NCI-H524 (cell line): ENCODE measurements at places on chromosomes 2 and 18.

- no peak for DNase-seq
These were observed 929.7 kb downstream of the LRP1B start for GRCh38 chr2:141201016-141201565.

GRCh38 chr2:226798422-226799210 is 1.0 kb downstream of the IRS1 start:
- peak; percentile 92 for DNase-seq

- DNase-seq = no peak
These were observed 402.8 kb upstream of the UBE2E3 start for GRCh38 chr2:180577567-180577966.

- DNase-seq = no peak
These were observed 179.9 kb upstream of the SCN7A start for GRCh38 chr2:166673986-166674385.

- DNase-seq = no peak
These were observed 22.9 kb upstream of the GNAL start for GRCh38 chr18:11666176-11666575.

DNA sequence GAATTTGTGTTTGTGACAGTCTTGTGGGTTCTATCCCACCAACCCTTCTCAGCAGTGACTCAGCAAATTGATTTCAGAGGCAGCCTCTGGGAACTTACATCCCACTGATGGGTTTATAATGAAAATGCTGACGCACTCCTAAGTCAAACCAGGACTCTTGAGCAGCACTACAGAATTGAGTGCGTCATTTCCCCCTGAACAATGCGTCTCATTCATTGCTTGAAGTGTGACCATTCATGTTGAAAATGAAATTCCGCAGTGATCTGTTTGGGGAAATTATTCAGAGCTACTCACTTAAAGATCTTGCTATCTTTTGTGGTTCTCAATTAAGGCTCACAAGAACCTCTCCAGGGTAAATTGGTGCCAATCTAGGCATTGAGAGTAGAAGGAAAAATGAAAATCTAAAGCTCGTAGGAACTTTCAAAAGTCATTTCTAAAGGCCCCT is 417.7 kb upstream of the SLC14A2 start:
- no peak for DNase-seq

DNA sequence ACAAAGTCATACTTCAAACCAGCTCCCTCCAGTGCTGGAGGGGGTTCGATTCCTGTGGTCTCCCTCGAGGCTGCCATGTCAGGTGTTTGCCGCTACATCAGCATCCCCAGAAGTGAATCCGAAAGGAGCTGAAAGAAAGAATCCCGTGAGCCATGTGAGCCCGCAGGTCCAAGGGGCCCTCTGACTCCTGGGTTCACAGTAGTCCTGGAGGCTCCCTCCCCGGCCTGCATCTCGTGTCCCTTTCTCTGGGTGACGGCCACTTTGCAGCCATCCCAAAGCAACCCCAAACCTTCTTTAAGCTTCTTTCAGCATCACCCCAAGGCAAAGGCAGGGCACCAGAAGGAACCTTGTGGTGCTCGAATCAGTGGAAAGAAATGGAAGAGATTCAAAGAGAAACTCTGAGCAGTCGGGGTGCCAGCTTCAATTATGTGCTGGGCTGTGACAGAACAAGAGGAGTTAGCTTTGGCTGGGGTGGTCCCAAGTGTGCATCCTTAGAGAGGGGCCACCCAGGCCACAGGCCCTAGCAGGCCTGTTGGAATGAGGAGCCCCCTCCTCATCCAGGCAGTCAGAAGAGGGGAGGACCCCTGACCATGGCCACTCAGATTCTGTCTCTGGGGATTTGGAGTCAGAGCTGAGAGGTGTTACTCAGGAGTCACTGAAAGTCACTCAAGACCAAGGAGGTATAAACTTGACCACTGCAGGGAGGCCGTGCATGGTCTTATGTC is 59.7 kb downstream of the CIB4 start:
- no peak for DNase-seq

DNA sequence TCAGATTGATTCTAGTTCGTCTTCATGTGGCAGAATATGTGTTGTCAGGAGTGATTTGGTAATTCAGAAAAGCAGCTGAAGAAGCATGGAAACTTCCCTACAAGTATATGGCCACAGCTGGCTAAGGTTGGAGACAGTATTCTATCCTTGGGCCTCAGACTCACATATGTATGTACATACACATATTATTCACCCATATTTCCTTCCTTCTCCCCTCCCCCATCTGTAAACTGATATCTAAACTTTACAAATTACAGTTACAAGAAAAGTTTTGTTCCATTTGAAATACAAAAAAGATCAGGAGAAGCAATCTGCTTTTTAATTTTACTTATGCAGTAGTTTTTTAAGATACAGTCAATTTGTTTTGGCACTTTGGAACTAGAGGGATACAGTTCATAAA is 3.1 kb downstream of the SP3 start:
- no peak for DNase-seq
